Stimulated activated CD8-positive, alpha-beta memory T cell treated with anti-CD3 and anti-CD28 coated beads, Interleukin-2, amount 100 ng/mL, for 1 hour (primary cell): ENCODE measurements at places on chromosomes 11 and 22.

DNA sequence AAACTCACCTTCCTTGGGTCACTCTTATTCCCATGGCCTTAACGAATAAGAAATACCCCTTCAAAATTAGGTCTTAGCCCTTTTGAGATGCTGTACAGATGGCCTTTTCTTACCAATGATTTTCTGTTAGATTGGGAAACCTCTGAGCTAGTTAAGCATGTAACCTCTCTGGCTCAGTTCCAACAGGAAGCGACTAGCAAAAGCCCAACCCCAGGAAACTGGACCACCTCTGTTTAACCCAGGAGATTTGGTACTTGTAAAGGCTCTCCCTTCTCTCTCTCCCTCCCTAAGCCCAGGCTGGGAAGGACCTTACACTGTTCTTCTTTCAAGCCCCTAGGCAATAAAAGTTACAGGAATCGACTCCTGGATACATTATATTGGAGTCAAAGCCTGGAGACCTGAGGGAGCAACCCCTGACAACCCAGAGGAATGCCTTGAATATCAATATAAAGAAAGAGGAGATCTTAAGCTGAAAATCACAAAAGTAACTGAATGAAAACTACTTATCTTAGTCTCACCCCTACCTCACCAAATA lies 11.7 kb downstream of the APIP start:
- no peak for DNase-seq

GRCh38 chr11:61917334-61918109 lies at the start of gene RAB3IL1:
Gene RAB3IL1 (minus strand): TSS chr11:61917566. CDS start chr11:61917367, 199 bp downstream.
- no peak for DNase-seq

DNA sequence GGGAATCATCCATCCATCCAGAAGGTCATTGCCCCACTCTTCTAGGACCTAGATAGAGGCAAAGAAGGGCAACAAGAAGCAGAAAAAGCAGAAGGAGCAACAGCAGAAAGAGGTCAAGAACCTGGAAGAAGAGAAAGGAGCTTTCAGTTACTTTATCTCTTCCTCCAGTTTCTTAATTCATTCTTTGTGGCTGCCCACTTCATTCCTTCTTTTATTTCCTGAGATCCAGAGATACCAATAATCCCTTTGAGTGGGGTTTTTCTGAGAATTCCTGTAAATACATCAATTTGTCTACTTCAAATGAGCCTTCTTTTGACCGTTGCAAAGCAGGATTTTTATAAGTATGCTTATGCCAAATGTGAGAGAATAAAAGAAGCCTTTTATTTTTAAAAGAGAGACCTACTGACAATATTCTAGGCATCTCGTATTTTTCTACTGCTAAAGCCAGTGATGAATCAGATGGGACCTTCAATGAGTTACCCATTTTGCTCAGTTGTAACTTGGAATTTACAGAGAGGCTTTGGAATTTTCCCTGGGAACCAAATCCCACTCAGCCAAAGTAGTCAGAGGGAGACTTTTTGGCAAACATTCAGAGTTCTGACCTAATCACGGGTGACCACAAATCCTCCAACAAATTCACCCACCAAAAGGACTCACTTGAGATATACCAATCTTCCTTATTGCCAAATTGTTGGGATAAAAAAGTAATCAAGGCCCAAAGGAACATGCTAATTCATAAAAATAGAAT lies 54.9 kb downstream of the ZC3H12C start:
- DNase-seq = no peak

GRCh38 chr11:36509201-36509639 lies 852 bp downstream of the TRAF6 start:
- no peak for DNase-seq

DNA sequence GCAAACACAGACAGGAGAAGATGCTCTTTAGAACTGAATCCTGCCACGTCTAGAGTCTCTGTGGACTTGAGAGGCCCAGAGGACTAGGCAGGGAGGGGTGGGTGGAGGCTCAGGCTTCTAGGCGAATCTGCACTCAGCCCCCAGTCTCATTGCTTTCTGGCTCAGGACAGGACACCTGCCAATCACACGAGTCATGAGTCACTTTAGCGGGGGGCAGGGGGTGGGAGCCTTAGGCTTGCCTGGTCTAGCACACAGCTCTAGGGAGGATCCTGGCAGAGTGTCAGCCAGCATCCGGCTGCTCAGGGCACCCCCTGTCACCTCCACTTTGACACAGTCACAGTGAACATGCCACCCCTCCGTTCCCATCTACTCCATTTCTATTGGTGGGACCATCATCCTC lies 167.7 kb downstream of the CEP164 start:
- DNase-seq = no peak

- no peak for DNase-seq
Observed at GRCh38 chr11:77182542-77183430, 54.7 kb downstream of the MYO7A start.

GRCh38 chr22:43441751-43442150 lies 29.9 kb downstream of the MPPED1 start:
- no peak for DNase-seq

DNA sequence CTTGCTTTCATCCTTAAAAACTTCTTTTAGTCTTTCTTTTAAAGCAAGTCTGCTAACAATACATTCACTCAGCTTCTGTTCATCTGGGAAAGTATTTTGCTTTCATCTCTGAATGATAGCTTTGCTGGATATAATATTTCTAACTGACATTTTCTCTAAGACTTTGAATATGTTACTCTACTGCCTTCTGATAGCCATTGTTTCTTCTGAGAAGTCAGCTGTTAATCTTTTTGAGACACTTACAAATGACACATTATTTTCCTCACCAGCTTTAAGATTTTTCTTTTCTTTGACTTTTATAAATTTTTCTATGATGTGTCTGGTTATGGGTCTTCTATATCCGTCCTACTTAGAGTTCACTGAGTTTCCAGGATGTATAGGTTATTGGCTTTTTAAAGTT lies 643.1 kb downstream of the KCNA4 start:
- no peak for DNase-seq

DNA sequence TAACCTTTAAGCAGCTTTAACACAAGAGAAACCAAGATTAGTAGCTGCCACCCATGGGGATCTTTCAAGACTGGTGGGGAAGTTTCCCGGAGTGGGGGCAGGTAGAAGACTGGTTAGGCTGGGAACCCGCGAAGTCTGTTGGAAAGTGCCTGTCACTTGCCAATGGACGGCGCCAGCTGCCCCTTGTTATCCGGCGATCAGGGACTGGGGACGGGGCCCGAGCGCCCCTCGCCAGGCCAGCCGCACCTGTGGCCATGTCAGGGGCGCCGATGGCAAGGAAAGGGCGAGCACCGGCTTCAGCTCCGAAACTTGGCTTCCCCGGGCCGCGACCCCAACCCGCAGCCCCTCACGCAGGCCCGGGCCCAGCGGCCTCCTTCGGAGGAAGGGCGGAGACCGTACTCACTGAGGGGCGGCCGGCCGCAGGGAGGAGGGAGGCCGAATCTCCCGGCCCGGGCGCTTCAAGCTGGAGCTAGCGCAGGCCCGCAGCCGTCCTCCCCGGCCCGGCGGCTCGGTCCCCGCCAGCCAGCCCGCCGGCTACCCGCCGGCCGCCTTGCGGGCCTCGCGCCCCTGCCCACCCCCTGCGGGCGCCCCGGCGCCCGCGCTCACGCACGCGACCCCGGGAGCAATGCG lies 539 bp downstream of the EIF4ENIF1 start:
- no peak for DNase-seq

GRCh38 chr11:47333526-47333845 lies 19.0 kb downstream of the MYBPC3 start:
- DNase-seq = no peak
